ENCODE measurements at places on chromosomes 3 and 15.

DNA sequence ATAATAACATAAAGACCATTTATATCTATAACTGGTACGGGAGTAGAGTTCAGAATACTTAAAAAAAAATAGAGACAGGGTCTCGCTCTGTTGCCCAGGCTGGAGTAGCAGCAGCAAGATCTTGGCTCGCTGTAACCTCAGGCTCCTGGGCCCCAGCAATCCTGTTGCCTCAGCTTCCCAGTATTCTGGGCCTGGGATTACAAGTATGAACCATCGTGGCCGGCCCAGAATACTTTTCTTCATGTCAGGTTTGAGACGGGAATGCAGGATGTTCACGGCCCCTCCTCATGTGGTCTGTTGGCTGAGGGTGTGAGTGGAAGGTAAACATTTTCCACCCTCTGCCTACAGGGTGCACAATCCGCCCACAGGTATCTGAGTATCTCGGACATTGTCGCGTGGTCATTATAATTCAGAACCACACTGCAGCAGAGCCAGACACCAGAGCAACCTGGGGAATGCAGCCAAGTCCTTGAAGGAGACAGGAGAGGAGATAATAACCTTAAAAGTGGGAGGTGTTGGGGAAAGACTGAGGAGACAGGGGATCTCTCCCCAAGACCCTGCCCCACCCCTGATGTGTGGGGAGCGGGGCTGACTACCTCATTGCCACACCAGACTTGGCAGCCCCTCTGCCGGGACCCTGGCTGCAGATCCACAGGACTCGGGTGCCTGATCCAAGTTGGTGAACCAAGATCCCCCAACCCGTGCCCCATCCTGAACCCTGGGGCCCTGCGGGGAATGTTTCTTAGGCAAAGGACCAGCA lies 106.8 kb downstream of the ADCY5 start:
- no peak for DNase-seq

- DNase-seq: peak; percentile 79
Observed at GRCh38 chr3:84547971-84548970, 410.5 kb upstream of the CADM2 start.

- no peak for DNase-seq
Observed at GRCh38 chr3:154023148-154023547, 98.0 kb upstream of the ARHGEF26 start.

- peak; percentile 6 for DNase-seq
Observed at GRCh38 chr3:105349684-105350387, 16.9 kb upstream of the ALCAM start.
